ENCODE measurements at places on chromosomes 11 and 22.

GRCh38 chr11:100791860-100792259 lies 104.8 kb downstream of the ARHGAP42 start:
- DNase-seq = no peak

DNA sequence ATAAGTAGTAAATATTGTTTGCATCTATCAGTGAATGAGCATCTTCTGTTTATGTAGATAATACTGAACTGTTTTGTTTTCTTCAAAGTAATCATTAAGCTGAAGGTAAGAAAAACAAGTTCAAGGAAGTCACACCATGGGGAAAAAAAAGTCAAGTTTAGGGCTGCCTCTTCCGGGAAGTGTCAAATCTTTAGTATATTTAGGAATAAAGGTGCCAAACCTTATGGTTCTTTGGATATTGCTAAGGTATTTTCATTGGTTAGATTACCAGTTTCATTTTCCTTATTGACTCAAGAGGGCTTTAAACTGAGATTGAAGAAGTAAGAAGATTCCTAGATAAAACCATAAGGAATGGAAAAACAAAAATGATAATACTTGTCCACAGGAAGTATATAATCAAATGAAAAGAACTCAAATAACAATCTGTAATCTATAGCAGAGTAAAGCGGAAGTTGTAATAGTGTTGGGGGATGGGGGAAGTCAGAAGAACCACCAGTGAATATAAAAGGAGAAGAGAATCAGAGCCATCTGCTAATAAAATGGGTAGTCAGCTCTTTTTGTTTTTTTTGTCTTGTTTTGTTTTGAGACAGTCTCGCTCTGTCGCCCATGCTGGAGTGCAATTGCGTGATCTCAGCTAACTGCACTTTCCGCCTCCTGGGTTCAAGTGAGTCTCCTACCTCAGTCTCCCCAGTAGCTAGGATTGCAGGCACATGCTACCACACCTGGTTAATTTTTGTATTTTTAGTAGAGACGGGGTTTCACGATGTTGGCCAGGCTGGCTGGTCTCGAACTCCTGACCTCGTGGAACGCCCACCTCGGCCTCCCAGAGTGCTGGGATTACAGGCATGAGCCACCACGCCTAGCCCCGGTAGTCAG lies 2.3 kb downstream of the ATM start:
- no peak for DNase-seq

DNA sequence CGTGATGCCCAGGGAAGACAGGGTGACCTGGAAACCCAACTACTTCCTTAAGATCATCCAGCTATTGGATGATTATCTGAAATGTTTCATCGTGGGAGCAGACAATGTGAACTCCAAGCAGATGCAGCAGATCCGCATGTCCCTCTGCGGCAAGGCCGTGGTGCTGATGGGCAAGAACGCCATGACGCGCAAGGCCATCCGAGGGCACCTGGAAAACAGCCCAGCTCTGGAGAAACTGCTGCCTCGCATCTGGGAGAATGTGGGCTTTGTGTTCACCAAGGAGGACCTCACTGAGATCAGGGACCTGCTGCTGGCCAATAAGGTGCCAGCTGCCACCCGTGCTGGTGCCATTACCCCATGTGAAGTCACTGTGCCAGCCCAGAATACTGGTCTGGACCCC lies 43.5 kb upstream of the DAGLA start:
- no peak for DNase-seq

DNA sequence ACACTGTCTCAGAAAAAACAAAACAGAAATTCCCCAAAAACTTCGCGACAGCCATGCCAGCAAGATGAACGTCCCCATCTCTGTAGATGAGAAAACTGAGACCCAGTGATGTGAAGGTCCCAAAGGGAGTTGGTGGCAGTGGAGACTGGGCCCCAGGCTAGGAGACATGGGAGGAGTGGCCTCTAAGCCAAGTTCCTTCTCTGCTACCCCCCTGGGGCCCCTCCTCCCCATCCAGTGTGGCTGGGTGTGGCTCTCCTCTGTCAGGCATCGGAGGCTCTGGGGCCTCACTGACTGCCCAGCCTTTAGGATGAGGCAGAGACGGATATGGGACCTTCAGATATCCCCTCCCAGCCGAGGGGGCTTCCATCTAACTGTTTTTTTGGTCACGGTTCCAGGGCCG lies 9.8 kb downstream of the RELT start:
- DNase-seq = no peak

GRCh38 chr11:77035039-77035438 lies 841 bp downstream of the B3GNT6 start:
- DNase-seq = no peak

- DNase-seq = no peak
These were observed 18.4 kb downstream of the TECTA start for GRCh38 chr11:121119440-121119839.

GRCh38 chr11:83092488-83093384 lies 21.0 kb upstream of the RAB30 start:
- no peak for DNase-seq

DNA sequence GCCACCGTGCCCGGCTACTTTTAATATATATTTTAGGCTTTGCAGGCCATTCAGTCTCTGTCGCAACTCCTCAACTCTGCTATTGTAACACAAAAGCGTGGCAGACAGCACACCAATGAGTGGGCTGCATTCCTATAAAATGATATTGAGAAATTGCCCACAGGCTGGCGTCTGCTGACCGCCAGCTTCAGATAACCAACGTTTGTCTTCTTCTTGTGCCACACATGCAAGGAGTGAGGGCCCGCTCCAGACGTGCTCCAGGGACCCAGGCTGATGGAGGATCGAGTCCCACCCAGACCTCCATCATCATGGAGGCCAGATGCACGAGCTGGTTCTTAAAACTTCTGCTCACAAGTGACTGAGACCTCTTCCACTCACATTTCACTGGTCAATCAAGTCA lies 35.4 kb upstream of the LINC01488 start:
- no peak for DNase-seq

- no peak for DNase-seq
These were observed 12.3 kb upstream of the MARK2 start for GRCh38 chr11:63826471-63827190.

DNA sequence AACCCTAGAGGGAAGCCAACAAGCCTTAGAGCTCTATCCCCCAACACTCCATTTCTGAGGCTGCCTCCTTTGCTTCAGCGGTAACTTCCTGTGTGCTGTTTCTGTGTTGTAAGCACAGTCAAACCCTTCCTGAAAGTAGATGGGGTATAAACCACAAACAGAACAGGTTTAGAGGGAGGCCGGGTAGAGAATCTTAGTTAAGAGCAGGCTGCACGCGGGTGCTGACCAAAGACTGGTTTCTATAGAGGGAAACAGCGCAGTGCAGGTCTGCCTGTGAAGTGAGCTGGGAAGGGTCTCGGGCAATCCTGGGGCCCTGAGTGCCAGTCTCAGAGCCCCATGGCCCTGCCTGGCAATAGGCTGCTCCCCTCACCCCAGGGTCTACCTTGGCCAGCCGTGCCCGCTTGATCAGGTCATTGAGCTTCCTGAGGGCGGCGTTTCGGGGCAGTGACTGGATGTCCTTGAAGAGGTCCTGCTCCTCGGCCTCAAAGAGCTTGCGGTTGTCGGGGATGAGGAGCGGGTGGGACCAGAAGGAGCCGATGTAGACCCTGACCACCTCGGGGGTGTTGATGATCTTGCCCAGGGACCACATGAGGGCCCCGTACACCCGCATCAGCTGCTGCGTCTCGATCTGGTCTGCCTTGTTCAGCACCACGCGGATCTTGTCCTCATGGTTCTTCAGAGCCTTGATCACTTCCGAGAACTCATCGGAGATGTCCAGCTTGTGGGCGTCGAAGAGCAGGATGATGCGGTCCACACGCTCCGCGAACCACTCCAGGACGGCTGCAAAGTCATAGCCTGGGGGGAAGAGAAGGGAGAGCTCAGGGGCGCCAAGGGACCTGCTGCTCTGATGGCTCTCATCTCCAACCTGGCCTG lies 15.3 kb upstream of the CDC42BPG start:
- peak; percentile 26 for DNase-seq

DNA sequence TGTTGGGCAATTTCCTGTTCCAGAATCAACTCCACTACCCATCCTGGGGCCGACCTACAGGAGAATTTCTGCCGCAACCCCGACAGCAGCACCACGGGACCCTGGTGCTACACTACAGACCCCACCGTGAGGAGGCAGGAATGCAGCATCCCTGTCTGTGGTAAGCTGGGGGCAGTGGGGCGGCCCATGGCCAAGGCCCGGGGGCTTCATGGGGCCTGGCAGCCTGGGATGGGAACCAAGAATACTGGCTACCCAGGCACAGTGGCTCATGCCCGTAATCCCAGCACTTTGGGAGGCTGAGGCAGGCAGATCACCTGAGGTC lies 4.3 kb downstream of the F2 start:
- no peak for DNase-seq

- DNase-seq = no peak
These were observed 1356.2 kb downstream of the FAM181B start for GRCh38 chr11:81377418-81377817.

DNA sequence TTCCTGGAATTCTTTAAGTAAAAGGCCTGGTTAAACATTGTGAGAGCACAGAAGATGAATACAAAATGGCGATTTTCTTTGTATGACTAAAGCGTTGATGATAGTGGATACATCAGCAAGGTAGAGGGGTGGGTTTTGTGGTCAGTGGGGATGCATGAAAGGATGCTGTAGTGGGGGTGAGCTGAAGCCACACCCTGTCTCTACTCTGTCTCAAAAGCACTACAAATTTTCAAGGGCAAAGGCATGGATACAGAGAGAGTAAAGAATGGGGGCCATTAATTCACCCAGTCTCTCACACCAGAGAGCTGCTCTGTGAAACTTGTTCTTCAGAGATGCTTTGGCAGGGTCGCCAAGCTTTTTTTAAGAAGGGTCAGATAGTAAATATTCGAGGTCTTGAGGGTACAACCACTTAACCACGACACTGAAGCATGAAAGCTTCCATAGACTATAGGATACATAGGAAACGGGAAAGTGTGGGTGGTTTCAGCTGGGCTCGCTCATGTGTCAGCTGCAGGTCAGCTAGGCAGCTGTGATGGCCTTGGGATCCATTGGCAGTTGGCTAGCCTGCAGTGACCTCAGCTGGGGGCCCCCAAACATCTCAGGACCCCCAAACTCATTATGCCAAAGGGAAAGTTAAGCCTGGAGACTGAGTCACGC lies 8.3 kb downstream of the TMEM138 start:
- DNase-seq = no peak

- no peak for DNase-seq
These were observed 1.2 kb downstream of the NOX4 start for GRCh38 chr11:89489930-89490329.

Data from activated naive CD4-positive, alpha-beta T cell (primary cell).